ENCODE measurements at places on chromosomes 2 and 18.

DNA sequence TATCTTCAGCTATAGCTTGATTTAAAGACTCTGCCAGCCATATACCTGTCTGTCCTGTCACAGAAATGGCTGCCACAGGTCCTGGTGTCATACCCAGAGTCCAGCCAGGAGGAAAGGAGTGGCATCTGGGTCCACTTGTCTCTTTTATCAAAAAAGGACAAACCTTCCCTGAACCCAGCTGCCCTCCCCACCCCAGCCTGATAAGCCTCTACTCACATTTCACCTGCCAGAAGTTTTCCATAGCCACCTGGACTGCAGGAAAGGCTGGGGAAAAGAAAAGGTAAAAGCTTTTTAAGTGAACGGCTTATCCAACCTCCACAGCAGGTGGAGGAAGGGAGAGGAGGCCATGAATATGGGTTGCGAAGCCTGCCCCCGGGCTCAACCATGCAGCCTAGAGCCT, 32.8 kb downstream of the TMEM163 start:
- DNase-seq = no peak

DNA sequence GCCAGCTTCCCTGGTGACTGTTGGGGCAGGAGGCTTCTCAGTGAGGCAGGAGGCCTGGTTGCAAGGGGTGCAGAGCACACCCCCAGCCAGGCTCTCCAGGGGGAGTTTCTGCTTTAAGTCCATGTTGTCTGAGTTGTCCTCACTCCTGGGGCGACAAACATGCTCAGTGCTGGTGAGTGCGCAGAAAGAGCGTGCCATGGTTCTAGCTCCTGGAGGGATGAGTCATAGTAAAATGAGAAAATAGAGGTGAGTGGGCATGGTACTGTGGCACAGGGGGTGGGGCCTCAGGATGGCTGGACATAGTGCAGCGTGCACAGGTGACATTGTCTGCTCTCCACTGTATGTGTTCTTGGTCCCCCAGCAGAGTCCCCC, 457.2 kb upstream of the HS6ST1 start:
- no peak for DNase-seq

DNA sequence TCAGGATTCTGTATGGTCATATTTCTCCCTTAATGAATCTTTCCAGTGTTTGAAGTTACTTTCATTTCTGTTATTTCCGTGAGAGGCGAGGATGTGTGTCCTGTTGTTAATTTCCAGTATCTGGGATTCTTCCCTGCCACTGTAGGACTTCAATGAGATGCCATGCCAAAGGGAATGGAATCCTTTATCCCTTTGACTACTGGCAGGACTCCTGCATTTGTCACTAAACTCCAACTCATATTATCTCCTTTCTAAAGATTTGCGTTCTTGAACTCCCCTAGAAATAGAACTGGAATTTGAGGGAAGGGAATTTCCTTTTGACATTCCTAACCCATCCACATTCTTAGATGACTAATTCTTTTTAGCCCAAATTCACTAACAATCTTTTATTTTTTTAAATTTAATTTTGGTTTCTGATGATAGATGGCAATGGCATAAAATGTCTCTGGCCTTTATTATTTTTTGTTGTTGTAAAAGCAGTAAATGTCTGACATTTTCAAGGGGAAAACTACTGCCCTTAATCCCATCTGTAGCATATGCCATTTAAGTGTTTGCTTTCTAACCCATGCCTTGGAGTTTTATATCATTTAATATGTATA, 87.8 kb upstream of the EML6 start:
- DNase-seq = no peak

DNA sequence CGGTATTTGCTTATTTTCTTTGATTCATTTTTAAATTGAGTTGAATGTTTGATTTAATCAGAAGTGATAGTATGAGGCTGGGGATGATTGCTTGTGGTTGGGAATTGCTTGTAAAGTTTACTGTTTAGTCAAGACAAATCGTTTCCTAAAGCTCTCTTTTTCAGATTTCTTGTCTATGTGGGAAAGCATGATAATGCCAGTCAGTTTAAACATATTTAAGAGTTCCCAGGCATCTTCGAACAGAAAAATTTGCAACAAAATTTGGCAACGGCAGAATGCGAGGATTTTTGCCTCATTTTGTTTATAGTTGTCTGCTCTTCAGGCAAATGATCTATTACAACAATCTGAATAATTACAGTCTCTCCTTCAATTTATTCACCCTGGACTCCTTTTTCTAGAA, 22.5 kb downstream of the EPAS1 start:
- DNase-seq = no peak

DNA sequence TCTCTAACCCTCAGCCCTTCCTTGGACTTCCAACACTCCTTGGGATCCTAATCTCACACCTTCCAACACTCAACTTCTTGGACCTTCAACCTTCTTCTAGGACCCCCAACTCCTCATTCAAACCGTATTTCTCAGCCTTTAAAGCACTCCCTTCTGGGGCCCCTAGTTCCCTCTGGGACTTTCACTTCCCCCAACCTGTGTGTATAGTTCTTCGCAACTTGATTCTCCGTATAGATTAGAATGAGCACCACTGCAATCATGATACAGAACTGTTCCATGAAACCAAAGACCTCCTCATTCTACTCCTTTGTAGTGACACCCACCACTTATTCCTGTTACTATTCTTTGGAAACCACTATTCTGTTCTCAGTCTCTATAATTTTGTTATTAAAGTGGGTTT, 62.0 kb upstream of the NFU1 start:
- DNase-seq = peak; percentile 18

DNA sequence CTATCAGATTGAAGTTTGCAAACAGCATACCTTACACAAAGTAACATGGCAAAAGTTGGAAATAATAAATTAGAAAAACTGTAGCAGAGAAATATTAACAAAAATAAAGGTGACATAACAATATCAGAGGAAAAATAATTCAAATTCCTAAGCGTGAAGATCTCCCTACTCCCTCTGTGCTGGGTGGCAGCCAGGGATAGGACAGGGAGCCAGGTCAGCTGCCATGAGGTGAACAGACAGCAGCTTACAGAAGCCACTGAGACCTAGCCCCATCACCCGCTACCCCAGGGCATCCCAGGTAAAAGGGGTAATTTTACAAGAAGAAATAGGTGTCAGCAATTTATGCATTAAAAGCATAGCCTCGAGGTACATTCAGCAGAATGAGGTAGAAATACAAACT, 423.8 kb upstream of the HS6ST1 start:
- no peak for DNase-seq

- DNase-seq = peak; percentile 75
Observed at GRCh38 chr2:74530239-74531187, 780 bp downstream of the HTRA2 start.

DNA sequence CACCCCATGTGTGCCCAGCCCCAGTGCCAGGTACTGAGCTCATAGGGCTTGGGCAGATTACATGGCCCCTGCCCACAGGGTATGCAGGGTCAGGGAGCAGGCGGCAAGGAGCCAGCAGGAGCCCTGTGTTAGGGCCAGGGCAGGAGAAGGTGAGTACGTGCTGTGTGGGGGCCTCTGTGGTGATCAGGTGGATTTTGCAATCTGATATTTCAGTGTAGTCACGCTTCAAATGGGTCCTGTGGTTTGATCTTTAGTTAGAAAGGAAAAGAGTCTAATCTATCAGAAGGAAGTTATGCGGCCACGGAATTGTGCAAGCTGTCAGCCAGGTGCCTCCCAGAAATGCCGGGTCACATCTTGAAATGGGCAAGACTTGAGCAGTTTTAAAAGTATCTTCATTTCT, 13.9 kb downstream of the UBE2F start:
- no peak for DNase-seq

DNA sequence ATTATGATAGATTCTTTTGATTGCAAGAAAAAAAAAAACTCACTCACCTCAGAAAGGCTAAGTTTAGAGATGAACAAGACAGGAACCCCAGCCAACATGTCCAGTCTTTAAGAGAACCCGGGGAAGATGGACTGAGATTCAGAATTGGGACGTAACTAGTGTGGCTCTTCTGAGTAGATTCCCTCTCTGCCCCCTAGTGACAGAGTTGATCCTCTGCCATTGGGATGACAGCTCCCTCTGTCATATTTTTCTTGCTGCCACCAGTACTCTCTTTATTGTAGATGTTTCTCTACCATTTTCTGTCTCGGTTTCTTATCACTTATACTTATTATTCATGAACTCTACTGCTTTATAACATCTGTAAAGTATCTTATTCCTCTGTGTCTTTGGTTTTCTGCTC, 77.7 kb downstream of the GULP1 start:
- no peak for DNase-seq

DNA sequence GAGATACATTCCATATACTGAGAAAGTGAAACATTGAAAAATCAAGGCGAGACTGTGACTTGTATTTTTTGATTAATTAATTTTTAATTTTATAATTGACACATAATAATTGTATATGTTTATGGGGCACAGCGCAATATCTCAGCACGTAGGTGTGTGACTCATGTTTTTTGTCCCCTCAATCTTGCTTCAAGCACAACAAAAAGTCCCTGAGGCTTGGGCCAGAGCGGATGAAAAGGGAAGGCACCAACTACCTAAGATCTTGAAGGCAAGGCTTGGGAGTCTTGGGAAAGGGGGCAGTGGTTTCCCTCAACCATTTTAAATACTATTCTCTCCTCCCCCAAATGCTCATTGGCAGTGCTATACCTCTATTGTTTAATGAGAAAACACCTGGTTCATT, 9.9 kb downstream of the SGPP2 start:
- DNase-seq = no peak

DNA sequence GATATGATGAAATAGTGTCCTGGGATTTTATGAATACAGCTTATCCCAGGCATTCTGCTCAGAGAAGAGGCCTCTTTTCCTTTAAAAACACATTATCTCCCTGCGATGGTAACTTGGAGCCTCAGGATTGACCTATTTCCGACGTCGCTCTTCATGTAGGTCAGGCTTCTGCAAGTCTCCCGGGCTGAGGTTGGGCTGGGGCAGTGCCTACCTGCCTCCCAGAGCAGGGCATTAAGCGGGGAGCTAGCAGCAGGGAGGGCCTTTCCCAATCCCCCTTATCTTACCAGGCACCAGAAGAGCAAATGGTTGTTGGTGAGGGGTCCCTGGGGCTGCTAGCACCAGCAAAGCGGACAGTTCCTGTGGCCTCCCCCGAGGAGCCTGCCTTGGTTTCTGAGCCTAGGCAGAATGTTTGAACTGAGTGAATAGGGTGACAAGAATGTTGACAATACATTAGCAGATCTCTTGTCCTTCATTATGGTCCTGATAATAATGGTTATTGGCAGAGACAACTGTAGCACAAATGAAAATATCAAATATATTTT, 60.2 kb downstream of the TRPM8 start:
- DNase-seq = no peak

DNA sequence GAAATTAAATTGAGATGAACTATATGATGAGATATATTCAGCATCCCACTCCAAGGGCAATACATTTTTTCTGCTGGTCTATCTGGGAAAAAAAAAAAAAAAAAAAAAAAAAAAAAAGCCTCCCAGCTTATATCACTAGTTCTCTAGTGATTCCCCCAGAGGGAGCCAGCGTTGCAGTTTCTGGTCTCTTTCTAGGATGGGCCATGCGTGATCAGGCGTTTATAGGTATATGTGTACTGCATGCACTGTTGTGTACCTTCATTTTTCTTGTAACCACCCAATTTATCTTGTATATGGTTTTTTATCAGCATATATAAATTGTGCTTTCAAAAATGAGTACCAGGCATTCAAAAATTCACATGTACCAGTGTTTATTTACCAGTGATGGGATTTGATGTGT, 35.1 kb downstream of the DCDC2C start:
- no peak for DNase-seq

DNA sequence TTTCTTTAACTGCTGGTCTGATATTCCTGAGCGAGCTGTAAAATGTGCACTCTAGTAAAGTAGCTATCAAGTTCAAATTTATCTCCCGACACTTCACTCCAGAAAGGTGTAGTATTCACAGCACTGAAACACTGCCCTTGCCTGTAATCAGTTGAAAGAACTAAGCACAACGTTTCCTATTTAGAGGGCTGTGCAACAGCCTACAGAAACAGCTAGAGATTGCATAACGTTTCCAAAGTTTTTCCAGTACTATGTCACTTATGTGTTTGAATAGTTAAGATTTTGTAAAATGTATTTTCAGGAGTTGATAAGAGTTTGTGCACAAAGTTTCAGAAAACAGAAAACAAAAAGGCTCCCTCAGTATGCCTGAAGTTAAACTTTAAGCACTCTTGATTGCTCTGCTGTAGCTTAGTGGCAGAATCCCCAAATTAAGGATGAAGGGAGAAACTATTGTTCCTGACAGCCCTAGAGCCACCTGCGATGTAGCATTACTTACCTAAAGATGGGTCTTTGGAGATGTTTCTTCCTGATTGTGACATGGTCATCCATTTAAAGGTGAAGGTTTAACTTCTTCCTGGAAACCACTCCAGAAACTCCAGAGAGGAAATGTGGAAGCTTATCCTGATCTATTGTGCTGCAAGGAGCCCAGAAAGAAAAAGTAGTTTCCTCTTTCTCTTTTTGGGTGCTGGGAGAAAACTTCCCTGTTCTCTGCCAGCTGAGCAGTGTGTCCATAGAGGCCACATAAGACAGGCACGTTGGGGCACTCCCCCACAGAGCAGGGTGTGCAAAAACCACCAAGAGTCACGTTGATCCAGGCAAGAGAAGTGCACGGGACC, 536 bp downstream of the PDE1A start:
- no peak for DNase-seq

DNA sequence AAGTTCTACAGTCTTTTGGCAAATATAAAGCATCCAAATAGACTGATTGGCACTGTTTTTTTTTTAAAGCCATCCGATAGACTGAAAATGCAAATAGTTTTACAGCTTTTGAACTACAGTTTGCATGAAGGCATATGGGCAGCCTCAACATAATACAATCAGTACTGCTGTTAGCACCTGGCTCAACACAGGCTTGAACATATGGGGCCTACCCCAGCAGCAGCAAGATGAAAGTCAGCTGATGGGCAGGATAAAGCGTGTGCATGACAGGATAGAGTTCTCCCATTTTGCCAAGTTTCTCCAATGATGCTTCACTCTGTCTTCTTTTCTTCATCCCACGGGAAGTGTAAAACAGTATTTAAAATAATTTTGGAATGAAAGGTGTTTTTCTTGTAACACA, 1.3 kb upstream of the AKAIN1 start:
- no peak for DNase-seq

DNA sequence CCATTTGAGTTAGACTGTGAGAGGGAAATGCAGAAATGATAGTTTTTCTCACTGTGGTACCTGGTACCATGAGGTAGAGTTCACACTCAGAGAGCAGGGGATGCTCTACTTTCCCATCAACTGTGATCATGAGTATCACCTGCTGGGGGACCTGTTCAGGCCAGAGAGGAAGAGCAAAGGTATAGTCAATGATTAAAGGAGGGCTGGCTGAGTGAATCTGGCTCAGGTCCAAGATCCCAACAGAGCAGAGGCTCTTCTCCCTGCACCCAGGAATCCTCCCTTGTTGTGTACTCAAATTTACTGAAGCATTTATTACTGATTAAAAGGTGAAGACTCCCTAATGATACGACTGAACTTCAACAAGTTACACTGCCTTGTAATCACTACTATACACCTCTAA, 104.6 kb upstream of the CHRNA1 start:
- DNase-seq = no peak

DNA sequence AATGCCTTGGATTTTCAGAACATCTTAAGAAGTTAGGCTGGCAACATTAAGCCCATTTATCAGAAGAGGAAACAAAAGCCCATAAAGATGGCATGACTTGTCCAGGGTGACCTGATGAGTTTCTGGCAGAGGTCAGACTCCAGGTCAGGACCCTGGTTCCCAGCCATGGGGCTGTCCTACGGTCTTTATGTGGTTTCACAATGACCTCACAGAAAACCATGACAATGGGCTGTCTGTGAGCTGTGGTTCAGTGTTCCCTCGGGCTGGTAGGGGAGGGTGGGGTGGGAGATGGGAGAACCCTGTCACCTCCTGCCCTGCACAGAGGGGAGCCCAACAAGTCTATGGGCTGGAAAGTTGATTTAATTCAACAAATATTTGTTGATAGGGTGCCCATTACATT, 101.8 kb downstream of the LOXHD1 start:
- DNase-seq = no peak

Data from stimulated activated naive B cell treated with anti-CD40 and anti-IgM and Interleukin-4, amounts not matched to agents 10 μg/mL and 1 μg/mL and 100 μg/mL, for 72 hours (primary cell).